NB4 (cell line): ENCODE measurements at places on chromosomes 7 and 10.
A peak's percentile ranks its signal among the peaks of the same experiment; 100 is the strongest.

GRCh38 chr10:32426186-32426585 is 19.8 kb upstream of the CCDC7 start:
- DNase-seq, result no peak

DNA sequence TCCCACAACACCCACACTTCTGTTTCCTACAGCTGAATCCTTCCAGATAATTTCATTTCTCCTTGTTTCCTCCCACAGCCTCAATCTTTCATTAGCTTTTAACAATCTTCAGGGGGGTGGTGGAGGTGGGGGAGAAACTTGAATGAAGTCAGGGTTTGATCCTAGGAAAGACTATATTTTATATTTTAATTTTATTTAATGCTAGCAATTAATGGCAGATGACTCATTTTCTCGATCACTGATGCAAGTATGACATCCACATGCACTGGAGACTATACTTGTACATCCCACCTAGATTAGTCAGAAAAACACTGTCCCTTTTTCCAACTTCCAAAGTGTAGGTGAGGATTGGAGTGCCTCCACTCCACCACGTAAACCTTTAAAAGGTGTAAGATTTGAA is 1181.3 kb upstream of the AUTS2 start:
- DNase-seq, result no peak

DNA sequence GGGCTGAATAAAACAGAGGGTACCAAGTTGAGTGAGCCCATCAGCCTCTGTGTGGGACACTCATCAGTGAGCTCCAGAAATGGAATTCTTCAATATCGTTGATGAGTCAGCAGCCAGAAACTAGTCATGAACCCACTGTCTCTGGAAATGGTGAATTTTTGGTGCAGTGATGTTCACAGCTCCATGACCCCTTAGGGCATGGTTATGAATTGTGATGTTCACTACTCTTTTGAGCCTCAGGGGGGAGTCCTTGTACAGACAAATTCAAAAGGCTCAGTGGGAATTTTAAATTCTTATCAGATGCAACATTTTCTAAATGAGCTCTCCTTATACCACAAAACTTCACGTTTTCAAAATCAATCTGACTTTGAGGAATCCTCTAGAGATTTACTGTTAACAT is 335.7 kb downstream of the PHTF2 start:
- DNase-seq, result peak; percentile 55

DNA sequence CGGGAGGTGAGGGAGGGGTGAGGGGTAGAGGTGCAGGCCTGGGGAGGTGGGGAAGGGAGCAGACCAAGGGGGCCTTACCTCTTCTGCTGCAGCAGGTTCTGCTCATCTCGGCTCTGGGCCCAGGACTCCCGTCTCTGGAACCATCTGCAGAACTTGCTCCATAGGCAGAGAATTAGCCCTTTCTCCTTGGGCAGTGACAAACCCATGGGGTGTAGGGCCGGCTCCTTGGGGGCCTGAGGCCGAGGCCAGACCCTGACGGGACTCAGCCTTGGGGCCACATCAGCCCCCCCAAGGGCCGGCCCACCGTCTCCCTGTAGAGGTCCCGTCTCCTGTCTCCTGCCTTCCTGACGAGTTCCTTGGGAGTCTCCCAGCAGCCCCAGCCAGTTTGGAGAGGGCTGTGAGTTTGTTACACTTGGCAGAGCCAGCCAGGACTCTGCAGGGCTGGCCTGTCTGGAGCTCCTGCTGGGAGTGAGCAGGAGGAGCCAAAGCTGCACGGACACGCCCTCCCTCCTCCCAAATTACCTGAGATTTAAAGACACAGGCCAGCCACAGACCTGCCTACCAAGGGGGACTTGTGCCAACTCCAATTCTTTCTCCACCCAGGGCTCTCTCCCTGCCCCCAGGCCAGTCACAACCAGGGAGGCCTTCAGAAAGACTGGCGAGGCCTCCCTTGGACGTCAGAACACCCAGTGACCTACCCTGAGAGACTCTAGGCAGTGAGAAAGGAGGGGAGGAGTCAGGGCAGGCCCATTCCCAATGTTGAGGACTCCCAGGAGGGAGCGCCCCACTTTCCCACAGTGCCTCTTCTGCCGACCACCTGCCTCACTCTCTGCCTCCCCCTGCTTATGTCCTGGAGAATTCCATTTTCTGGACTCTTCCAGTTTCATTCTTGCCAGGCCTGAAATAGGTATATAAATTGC is at the start of gene TRPV6:
TRPV6 (minus strand) TSS at position 435 of the 920 bp plus-strand sequence.
- no peak for DNase-seq

DNA sequence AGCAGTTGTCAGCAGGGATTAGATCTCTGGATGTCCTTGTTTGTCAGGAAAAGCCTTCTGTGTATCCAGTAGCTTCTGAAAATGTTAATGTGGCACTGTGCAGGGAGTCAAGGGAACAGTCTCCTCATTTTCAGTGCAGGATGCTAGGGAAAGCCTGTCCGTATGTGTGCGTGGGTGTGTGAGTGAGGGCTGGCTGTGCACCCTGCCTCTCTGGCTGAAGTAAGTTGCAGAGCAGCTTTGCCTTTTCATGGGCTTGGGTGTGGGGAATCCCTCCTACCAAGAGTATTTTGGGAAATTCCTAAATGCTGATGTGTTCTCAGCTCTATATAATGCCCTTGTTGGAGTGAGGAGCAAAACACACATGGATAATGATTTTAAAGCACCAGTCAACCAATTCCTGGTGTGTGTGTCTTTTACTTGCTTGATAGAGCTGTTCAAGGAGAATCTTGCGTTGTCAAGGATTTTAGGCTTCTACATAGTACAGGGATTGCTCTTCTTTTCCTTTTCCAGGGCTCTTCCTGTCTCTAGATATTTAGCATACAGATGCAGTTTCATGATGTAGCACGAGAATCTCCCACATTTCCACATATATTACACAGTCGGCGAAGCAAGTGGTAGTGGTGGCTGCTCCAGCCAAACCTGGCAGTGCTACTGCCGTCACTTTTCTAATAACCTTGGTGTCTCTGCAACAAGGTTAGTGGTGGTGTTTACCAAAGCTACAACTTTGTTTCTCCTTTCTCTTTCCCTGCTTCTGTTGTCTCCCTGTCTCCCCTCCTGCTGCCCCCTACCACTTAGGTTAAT is 92.8 kb downstream of the MCU start:
- DNase-seq, result no peak

- no peak for DNase-seq
Observed at GRCh38 chr10:131186547-131187253, 124.8 kb downstream of the TCERG1L start.

DNA sequence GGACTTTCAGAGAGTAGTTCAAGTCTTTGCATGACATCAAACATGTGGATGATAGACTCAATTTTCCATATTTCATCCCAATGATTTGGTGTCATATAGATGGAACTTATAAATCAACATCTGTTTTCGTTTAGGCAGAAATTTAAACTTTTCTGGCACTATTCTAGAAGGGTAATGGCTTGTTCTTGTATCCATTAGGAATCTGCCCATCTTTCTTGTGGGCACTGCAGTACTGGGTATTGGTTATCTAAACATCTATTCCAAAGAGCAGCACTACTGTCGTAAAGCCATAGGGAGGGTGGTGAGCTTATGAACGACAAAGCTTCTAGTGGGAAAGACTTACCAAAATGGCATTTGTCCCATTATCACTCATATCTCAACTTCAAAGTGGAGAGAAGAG is 273.5 kb downstream of the TWIST1 start:
- no peak for DNase-seq

- DNase-seq, result no peak
Observed at GRCh38 chr10:44234483-44234875, 150.4 kb downstream of the CXCL12 start.

GRCh38 chr7:155733582-155734444 is 78.5 kb downstream of the SHH start:
- peak; percentile 27 for DNase-seq

GRCh38 chr10:95655571-95656290 is 780 bp downstream of the ALDH18A1 start:
- DNase-seq, result peak; percentile 57

GRCh38 chr10:76436981-76437380 is 1005.6 kb downstream of the LRMDA start:
- DNase-seq, result no peak

DNA sequence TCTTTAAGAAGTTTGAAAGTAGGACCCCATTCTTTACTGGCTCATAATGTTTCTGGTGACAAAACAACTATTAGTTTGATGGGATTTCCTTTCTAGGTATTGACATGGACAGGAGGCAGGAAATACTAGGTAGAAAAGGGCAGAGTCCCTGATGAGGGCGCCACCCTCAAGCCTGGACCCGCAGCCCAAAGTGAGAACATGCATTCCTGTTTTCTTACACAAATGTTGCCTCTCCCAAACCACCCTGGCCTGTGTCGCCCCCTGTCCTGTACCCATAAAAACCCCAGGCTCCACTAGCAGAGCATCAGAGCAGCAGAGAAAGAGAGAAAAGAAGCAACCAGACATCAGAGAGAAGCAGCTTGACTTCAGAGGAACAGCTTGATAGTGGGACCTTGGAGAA is 1055.2 kb upstream of the POT1 start:
- DNase-seq, result no peak

DNA sequence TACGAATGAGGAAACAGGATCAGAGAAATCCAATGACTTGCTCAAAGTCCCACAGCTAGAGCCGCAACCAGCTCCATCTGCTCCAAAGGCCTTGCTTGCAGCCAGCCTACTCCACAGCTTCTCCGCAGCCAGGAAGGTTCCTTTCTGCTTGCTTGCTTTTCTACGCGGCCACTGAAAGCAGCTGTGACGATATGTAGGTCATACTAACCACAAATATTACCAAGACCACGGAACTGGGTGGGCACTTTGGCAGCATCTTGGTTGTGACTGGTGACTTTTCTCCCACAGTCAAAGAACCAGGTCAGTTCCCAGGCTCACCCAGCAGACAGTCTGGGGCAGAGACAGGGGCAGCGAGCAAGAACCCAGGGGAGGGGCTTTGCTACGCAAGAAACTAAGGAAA is 86.4 kb downstream of the FAM53B start:
- DNase-seq, result peak; percentile 54

DNA sequence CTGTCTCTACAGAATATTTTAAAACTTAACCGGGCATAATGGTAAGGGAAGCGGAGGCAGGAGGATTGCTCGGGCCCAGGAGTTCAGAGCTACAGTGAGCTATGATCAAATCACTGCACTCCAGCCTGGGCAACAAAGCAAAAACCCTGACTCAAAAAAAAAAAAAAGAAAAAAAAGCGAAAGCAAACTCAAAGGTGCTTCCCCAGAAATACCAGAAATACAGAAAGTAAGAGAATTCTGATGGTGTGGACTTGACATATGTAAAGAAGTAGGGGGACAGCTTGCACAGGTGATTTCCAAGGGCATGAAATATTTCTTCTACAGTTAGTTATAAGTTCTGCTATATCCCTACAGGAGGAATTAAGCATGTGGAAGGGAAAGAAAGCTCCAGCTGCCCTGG is 69.7 kb upstream of the APBB1IP start:
- DNase-seq, result no peak

GRCh38 chr7:99219185-99219767 is 11.4 kb upstream of the KPNA7 start:
- no peak for DNase-seq

DNA sequence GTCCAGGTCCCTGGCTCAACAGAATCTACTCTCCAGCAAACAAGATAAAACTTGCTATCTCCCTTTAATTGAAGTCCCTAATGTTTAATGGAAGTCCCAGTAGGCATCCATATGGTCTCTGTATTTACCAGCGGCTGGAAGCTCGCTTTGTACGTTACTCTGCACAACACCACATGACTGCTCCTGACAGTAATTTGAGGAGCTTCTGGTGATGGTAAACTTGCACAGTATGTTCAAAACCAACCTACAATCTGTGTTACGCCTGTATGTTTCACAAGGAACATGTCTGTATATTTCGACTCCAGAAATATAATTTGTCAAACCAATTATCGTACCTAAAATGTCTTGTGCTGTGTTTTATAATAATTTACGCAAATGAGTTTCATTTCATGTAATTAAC is 4.4 kb upstream of the TECPR1 start:
- DNase-seq, result no peak
